ENCODE measurements at places on chromosomes 4 and X.

- no peak for DNase-seq
Observed at GRCh38 chrX:123871309-123871708, 11.5 kb downstream of the XIAP start.

DNA sequence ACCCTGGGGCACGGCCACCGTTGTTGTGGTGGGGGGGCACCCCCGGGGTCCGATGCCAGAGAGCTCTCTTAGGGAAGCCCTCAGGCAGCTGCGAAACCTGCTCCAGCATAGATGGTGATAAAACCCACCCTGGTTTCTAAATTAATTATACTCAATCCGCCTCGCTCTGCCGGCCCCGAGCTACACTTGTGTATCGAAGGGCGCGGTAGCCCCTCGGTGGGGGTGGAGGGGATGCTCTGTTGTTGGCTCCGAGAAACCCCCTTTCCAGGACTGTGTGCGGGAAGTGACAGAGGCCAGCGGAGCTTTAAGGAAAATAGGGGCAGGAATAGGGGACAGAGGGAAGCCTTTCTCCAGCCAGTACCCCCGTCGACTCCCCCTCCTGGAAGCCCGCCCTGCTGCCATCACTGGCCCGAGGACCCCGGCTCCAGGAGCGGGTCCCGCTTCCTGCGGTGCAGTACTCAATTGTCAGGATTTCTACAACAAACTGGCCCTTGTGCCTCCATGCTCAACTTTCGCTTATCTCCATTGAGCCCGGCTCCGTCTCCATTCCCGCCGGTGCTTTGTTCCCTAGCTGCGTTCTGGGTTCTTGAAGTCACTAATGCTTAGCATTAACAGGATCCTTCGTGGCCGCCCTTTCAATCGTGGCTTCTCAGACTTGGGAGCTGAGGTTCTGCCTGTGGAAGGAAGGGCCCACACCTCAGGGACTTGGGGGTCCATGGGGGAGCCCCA, 408.2 kb downstream of the BCOR start:
- DNase-seq = no peak

- peak; percentile 7 for DNase-seq
Observed at GRCh38 chrX:138745196-138745595, 33.7 kb upstream of the FGF13 start.

DNA sequence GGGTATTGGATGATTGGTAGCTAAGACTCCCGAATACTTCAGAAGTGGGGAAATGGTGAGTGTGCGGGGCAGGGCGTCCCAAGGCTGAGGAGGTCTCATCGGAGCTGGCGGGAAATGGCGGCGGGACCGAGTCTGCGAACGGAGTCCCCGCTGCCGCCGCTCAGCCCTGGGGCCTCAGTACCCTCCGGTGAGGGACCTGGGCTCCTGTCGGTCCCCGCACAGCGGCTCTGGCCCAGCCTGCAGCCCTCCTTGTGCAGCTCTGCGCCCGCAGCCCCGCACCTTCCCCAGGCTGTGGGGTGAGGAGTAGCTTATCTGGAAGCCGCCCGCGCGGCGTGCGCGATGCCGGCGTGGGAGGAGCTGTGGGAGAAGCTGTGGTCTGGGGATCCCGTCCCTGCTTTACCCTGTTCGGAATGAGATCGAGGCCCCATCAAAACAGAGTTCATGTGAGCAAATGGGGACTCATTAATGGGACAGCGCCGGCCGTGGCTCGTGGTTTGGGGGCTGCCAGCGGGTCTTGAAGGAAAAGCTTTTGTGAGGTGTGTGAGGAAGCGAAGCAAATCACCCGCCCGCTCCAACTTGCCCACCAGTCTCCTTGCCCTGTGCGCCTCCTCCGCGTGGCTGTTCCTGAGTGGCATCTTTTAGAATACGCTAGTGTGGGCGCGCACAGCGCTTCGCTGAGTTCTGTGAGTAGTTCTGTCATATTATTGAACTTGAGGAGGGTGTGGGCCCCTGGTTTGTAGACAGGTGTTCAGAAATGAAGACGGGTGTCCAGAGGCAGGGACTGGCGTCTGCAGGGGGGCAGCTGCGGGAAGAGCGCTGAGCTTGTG, 531 bp downstream of the ZNF141 start:
- no peak for DNase-seq

DNA sequence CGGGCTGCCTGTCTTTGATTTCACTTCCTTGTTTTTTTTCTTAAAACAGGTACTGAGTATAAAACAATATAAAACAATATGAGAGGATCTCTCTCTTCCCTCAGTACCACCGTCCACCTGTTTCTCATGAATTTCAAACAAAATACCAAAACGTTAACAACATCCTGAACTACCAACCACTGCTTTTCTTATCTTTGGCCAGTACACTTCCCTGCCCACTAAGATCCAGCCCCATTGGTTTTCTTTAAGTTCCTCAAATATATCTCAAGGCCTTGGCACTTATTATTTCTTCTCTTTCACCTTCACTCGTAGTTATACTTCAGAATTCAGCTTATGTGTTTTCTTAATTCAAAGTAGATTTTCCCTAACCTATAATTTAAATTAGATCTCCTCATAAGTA, 370.2 kb upstream of the GRIA3 start:
- DNase-seq = no peak

DNA sequence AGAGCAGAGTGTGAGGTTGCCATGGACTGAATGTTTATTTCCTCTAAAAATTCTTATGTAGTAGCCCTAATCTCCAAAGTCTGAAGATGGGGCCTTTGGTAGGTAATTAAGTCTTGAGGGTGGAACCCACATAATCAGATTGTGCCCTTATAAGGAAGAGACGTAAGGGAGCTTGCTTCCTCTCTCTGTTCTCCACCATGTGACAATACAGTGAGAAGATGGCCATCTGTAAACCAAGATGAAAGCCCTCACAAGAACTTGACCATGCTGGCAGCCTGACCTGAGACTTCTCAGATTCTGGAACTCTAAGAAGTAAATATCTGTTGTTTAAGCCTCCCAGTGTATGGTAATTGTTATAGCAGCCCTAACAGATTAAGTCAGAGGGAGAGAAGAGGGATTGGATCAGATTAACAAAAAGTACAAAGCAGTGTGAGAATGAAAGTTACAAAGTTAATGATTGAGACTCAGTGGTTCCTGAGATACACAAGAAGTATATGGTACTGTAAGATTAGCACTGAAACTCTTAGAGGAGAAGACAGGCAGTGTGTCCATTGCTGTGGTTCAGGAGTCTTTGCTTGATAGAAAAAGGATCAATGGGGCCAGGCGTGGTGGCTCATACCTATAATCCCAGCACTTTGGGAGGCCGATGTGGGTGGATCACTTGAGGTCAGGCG, 82.5 kb upstream of the GC start:
- no peak for DNase-seq

GRCh38 chr4:108333353-108333942, 164.7 kb upstream of the LEF1 start:
- no peak for DNase-seq

- DNase-seq = no peak
Observed at GRCh38 chr4:153564630-153565525, 98.7 kb downstream of the TMEM131L start.

DNA sequence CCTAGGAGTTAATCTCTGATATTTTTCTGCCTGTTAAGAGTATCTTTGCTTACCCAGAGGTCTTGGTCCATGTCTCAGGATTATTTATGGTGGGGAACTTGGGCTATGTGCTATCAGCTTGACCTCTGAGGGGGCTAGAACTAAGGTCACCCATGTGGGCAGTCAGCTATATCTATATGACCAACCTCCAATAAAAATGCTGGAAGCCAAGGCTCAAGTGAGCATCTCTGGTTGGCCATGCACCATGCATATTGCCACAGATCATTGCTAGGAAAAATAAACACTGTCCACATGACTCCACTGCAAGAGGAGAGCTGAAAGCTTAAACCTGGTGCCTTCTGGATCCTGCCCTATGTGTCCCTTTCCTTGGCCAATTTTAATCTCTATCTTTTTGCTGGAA, 196.5 kb upstream of the SLC7A11 start:
- no peak for DNase-seq

DNA sequence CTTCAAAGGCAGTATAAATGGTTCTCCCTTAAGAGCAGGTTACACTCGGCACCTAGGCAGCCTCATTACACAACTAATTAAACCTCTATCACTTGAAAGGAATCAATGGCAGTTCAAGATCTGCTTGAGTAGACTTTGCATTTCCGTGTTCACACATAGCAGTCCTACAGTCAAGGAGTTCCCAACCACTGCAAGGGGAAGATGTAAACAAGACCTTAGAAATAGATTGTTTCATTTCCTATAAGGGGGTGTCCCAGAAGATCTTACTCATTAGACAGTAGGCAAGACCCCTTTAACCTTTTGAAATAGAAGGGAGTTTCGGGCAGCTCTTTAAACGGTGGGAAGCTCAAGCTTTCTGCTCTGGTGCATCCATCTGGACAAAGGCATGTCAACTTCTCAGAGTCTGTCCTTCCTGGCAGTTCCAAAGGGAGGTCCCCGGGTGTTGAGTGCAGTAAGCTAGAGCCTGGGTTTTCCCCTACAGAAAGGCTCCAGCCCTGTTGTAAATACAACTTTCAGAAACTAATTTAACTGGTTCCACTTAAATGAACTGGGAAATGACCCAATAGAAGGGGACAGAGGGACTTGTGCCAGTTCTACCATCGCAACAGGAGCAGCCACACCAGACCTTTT, 150.8 kb downstream of the RBMX2 start:
- no peak for DNase-seq

- DNase-seq = no peak
Observed at GRCh38 chrX:9071031-9071650, 37.2 kb upstream of the FAM9B start.

DNA sequence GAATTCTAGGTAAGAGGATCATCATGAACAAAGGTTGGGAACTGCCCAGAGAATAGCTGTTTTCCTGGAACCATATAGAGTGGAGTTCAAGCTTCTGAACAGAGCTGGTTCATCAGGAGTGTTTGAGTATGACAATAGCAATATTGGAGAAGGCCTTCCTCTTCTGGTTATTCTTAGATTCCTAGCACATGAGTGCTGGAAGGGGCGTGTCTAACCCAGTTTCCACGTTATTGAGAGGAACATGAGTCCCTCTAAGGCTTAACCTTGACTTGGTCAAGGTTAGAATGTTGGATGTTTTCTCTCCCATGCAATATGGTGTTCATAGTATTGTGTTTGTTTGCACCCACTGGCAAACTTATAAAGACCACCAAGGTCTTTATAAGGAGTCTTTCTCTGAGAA, 101.3 kb downstream of the TSPAN7 start:
- DNase-seq = no peak

DNA sequence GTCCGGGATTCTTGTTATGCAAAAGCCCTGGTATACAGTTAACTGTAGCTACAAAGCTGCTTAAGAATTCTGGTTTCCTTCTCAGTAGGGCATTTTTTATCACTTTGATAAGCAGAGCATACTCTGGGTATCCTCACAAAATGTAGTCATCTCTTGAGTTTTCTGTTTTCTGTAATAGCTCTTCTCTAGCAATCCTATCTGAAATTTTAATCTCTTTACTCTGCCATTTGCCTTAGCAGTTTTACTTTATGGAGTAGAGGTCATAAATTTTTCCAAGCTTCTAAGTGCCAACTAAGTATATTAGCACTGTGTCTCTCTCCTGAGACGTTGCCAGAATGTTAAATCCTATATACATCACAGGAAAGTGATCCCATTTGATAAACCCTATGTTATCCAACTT, 28.0 kb upstream of the BANK1 start:
- no peak for DNase-seq

Data from CD4-positive, alpha-beta T cell treated with Interferon alpha-2 for 1 hour (primary cell).